ENCODE measurements at places on chromosomes 1 and 21.

GRCh38 chr1:161096530-161096929, 1.6 kb upstream of the KLHDC9 start:
- DNase-seq: no peak

- DNase-seq: no peak
Observed at GRCh38 chr21:29313662-29314408, 15.1 kb downstream of the BACH1 start.

- no peak for DNase-seq
Observed at GRCh38 chr1:221100611-221101010, 221.4 kb downstream of the HLX start.

DNA sequence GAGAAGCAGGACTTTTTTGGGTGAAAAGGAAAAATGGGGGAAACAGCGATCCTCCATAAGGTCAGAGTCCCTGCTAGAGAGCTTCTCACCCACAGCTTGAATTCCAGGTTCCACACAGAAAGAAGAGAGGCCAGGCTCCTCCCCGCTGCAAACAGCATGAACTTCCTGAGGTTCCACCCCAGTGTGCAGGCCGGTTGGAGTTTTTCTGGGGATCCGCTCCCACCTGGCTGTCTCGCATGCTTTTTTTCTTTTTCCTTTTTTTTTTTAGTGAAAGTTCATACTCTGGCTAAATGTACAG, 595.1 kb upstream of the ZP4 start:
- DNase-seq: no peak

- no peak for DNase-seq
Observed at GRCh38 chr1:230230948-230231773, 164.1 kb downstream of the GALNT2 start.

GRCh38 chr1:228455715-228456114, 31.5 kb upstream of the RNF187 start:
- DNase-seq: no peak

DNA sequence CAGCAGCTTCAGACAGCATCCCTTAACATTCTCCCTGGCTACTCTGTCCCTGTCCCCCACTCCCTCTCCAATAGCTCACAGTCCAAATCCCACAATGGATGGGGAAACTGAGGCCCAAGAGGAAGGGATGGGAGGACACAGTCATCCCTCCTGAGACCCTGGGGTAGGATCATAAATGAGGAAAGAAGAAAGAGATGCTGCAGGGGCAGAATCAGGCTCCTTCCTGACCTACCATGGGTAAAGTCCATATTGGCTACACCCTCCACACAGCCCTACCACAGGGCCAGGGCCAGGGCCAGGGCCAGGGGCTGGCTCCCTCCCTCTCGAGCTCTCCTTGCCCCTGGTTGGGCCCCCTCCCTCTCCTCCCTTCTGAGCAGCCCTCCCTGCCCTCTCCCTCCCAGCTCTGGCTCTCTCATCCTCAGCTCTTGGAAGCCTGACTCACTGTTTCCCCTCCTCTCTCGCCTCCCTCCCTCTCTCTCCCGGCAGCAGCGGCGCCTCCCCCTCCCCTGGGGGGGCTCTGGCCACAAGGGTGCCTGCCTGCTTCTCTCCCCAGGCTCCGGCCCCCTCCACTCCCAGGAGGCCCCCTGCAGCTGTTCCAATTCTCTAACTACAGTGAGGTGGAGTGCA, 4.9 kb downstream of the AHDC1 start:
- no peak for DNase-seq

GRCh38 chr1:68143633-68144032, 88.7 kb downstream of the WLS start:
- DNase-seq: no peak

GRCh38 chr1:154222918-154223317, 2.2 kb downstream of the UBAP2L start:
- no peak for DNase-seq

- no peak for DNase-seq
Observed at GRCh38 chr1:42983253-42983652, 24.6 kb upstream of the SLC2A1 start.

- no peak for DNase-seq
Observed at GRCh38 chr1:183675381-183675780, 22.3 kb upstream of the APOBEC4 start.

DNA sequence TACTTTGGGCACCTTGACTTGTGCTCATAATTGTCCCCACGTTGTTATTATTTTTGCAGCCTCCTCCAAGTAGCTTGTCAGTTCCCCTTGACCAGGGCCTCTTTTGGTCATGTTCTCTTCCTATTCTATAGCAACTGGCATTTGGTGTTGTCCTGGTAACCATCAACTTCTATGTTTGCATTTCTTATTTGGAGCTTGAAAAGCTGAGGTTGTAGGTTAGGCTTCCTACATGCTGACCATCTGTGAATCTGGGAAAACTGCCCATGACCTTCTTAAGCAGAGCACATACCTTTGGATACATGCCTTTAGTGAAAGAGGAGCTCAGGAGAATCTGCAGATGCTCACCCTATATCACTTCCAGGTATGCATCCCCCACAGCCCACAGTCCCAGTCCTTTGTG, 160.8 kb downstream of the HHAT start:
- no peak for DNase-seq

DNA sequence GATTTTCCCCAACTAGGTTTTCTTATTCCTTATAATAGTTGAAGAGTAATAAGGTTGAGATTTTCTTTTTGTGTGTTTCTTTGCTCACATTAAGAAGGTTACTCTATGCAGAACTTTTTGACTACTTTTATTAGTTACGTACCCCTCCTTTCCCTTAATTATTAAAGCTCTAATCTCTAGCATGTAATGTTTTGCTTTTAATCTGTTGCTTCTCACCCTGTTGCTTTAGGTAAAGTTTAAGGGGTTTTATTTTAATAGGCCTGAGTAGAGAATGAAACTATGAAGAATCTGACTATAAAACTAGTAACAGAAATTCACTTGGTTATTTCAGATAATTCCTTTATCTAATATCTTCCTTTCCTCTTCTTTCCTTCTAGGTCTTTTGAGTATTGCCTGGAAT, 53.4 kb downstream of the POU2F1 start:
- no peak for DNase-seq

DNA sequence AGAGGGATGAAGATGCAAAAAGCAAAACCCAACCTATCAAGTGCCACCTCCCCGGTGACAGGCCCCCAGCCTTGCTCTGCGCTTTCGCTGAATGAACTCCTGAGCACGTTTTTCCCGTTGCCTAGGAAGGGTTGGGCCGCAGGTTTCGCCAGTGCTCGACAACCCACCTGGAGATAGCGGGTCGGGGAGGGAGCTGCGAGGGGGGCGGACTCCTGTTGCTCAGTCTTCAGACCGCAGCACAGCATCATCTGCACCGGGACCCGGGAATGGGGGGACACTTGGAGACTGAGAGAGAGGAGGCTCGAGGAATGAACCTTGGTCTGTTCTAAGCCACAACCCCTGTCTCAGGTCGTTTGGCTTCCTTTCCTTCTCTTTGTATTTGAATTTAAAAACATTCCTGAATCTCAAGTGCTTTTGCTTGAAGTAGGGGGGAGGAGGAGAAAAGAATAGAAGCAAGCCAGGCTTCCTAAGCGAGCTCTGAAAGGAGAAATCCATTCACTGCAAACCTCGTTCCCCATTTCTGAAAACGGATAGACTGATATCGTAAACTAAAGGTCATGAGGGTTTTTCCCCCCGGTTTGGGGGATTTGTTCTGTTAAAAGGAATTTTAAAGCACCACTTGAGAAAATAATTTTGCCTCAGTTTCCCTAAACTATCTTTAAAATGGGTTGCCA, 1.2 kb downstream of the AK5 start:
- DNase-seq: no peak

DNA sequence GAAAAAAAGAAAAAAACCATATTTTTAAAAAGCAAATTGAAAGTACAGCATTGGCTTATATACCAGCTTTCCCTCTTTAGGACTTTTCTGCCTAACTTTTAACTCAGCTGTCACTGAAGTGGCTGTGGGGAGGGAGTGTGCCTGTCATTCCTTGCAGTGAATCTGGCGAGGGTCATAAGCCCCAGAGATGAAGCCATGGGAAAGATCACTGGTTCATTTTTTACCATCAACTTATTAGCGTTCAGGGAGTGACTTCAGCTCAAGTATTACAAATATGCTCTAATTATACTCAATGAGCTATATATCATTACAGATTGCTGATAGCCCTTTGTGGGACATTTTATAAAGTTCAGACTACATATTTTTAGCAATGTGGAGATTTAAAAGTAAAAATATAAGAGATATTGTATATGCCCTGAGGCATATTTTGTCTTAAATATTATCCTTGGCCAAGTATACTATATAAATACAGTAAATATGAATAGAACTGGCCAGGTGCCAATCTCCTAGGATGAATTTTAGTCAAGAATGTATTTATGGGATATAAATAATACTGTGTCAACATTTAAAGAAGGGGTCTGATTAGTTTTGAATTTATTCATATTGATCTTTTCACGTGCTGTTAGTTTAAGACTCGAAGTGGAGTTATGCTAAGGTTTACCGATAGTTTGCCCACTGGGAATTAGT, 4.4 kb downstream of the TGFB2 start:
- no peak for DNase-seq

DNA sequence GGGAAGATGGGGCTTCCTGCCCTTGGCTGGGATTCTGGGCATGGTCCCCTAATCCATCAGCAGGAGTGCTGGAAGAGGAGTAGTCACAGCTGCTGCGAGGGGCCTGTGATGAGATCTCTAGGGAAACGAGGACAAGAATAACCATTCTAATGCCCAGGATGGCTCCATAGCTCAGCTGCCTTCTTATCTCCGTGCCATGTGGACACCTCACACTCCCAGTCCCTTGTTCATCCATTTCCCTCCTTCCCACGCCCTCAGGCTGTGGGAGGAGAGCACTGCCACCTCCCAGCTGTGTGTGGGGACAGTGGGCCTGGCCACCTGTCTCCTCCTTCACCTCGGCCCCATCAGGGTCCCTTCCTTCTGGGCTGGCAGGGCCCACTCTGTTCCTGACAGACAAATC, 16.1 kb upstream of the ETV3 start:
- no peak for DNase-seq

DNA sequence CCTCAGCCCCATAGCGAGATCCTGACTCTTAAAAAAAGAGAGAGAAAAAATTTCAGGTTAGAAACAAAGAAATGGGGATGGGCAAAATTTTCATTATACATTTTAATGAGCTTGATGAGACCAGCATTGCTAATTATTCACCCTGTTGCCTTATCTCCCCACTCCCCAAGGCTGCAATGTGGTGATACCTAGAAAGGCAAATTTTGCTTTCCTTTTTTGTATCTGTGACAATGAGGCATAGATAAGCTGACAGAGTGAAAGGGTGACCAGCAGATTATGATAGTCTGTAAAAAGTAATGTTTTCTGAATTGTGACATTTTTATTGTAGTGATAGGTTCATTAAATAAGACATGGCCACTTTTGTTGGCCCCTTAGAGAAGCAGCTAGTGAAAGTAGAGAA, 12.9 kb downstream of the SRRM1 start:
- DNase-seq: no peak

DNA sequence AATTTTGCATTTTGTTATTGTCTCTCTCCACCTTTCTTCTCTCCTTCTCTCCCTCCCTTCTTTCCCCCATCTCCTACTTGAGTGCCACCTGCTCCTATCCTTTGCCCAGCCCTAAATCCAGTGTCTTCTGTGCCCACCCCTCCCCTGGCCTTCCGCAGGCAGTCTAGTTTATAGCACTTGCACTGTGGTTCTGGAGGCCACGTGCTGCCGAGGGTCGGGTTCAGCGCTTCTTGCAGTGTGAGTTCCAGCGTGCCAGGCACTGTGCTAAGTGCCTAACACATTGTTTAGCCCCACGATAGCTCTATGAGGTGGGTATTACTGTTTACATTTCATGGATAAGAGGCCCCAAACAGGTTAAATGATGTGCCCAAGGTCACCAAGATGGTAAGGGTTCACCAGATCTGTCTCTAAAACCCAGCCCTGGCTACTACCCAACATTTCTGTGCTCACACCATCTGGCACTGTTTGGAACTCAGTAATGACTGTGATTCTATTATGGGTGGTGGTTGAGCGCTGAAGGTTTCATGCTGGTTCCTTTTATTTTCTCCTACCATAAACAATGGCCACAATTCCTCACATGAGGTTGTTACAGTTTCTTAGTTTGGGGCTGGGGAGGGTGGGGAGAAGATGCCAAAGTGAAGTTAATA, 14.1 kb upstream of the ATP1A4 start:
- no peak for DNase-seq

GRCh38 chr1:205319081-205320018, 2.2 kb downstream of the NUAK2 start:
- DNase-seq: no peak

- no peak for DNase-seq
Observed at GRCh38 chr1:2360588-2361364, 30.6 kb downstream of the MORN1 start.

GRCh38 chr1:108007070-108007469, 42.1 kb upstream of the VAV3 start:
- DNase-seq: no peak

DNA sequence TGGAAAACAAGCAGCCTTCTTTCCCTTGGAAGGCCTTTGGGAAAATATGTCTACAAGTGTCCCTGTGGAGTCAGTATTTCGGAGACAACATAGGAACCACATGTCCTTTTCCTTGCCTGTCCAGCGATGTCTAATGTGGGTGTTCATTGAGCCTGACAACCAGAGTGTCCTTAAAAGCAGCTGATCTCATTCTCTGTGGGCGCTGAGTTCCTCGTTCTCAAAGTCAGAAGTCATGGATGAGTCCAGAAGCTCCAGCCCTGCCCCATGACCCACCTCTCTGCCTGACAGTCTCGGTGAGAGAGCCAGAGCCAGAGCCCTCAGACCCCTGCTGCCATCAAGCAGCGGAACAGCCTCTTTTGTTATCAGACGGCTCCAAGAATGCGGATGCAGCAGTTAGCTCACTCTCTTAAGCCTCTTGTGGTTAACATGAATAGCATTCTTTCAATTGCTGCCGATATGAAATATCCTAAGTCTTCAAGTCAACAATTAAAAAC, 329.2 kb downstream of the TGFB2 start:
- DNase-seq: no peak

DNA sequence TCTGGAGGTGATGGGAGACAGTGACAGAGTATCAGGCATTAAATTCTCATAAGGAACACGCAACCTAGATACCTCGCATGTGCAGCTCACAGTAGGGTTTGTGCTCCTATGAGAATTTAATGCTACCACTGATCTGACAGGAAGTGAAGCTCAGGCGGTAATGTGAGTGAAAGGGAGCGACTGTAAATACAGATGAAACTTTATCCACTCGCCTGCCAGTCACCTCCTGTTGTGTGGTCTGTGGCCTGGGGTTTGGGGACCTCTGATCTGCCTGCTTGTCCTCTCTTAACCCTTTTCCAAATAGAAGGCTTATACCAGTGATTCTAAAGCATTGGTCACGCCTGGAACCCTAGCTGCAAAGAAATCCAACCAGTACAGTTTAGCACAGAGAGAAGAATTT, 15.3 kb downstream of the GABPA start:
- no peak for DNase-seq

GRCh38 chr1:1841575-1841995, 49.3 kb downstream of the GNB1 start:
- no peak for DNase-seq
